Stimulated activated CD4-positive, alpha-beta T cell treated with anti-CD3 and anti-CD28 coated beads, Interleukin-12 subunit alpha, Interleukin-12 subunit beta, amount 100 ng/mL, for 4 hours (primary cell): ENCODE measurements at places on chromosomes 2 and 18.

GRCh38 chr2:46849721-46850556 is 65.7 kb downstream of the MCFD2 start:
- no peak for DNase-seq

DNA sequence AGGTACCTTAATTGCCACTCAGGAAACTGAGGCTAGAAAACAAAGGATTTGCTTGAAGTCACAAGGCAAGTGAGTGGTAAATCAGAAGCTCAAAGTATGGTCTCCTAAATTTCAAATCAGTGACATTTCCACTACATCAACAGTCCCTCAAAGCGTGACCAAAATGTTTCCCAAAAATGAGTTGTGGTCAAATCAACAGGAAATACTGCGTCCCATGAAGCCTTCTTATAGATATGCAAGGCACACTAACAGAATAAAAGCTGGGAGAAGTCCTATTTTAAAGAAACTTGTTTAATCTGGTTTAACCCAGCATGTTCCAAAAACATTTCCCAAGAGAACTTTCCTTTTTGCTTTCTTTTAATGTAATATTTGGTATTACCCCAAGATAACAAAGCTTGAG is 249.4 kb downstream of the EXOC6B start:
- DNase-seq: no peak

- DNase-seq: no peak
Measured at GRCh38 chr2:205948496-205948837, 137.5 kb downstream of the INO80D start.

DNA sequence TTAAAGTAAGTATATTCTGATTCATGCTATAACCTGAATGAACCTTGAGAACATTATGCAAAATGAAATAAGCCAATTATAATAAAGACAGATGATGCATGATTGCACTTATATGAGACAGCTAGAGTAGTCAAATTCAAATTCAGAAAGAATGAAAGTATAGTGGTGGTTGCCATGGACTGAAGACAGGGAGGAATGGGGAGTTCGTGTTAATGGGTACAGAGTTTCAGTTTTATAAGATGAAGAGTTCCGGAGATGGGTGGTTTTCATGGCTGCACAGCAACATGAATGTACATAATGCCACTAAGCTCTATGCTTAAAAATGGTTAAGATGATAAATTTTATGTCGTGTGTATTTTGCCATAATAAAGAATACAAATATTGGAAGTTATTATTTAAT is 751.2 kb downstream of the TSN start:
- no peak for DNase-seq

DNA sequence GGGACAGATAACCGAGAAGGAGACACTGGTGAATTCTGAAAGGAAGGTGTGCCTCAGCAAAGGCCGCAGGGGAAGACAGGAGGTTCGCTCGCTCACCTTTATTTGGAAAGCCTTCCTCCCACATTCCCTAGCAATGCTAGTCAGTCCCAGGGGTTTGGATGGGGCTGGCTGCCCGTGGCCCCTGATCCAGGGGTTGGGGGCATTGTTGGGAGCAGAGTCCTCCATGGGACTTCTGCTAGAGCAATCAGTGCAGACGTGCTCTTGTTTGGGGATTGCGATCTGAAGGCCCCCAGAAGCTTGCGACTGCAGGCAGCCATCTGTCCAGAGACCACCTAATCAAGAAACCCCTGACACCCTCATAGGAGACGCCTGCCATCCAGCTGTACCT is 6.0 kb upstream of the CYP27C1 start:
- no peak for DNase-seq

- no peak for DNase-seq
Measured at GRCh38 chr2:165634282-165634681, 159.8 kb downstream of the GALNT3 start.

GRCh38 chr18:79850731-79851130 is 53.0 kb downstream of the KCNG2 start:
- no peak for DNase-seq

DNA sequence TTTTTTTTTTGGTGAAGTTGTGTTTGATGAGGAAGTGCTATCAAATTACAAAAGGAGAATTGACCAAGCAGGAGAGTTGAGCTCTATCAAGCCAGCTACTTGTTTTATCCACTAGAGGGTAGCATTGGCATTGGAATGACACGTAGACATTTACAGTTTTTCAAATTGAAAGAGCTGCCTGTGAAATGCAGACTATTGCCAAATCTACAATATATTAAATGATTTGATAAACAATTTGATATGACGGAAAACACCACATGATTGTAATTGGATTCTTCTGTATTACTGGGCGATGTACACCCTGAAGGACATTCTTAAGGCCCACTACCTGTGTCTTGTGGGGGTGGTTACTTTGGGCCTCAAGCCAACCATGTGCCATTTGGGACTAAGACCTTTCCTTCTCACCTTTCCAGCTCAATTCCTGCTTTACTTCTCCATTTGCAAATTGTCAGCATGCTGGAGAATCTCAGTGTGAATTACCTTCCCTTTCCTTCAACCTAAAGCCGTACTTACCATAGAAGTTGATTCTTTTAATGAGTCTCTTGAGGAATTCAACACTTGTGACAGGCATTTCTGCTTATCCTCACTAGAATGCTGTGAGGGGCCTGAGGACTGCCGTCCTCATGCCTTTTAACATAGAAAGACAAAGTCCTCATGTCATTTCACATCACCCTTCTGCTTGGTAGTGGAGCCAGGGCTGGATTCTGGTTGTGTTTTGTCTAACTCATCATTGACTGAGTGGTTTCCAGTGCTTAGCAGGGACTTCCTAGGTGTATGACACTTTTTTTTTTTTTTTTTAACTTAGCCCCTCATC is 134.8 kb upstream of the THUMPD2 start:
- DNase-seq: no peak

- DNase-seq: no peak
Measured at GRCh38 chr2:64876137-64876647, 113.0 kb upstream of the SLC1A4 start.

GRCh38 chr2:225270861-225271260 is 128.6 kb upstream of the NYAP2 start:
- DNase-seq: no peak

GRCh38 chr18:44885507-44885906 is 204.8 kb downstream of the SETBP1 start:
- DNase-seq: no peak

DNA sequence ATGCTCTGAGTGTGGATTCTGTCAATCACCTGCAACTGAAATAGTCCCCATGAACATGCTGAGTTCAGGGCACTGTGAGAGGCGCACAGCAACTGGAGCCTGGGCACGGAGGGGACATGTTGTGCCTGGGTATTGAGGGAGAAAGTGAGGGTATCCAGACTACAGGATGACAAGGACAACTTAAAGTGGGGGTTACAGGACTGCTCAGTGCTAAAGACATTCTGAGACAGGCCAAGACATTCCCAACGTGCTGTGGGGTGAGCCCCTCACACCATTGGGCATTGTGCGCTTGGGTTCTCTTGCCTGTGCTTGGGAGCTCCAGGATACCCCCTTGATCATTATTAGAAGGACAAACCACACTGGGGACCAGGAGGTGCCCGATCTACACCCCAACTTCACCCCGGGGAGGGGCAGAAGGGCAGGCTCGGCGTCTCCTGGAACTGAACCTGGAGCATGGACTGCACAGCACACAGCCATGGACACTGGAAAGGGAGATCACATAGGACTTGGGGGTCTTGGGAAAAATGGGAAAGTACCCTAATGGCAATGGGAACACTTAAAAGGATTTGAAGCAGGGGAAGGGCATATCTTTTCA is 72.5 kb upstream of the HDAC4 start:
- no peak for DNase-seq

DNA sequence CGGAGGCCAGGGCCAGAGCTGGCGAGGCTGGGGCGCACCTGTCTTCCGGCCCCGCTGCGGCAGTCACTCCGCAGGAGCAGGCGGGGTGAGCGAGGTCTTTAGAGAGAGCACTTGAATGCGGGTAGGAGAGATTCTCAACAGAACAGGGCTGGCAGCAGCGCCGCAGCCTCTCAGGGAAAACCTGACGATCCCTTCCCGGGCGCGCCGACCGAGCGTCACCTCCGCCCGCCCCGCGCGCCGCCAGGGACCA is 526 bp downstream of the PRKRA start:
- DNase-seq: no peak

DNA sequence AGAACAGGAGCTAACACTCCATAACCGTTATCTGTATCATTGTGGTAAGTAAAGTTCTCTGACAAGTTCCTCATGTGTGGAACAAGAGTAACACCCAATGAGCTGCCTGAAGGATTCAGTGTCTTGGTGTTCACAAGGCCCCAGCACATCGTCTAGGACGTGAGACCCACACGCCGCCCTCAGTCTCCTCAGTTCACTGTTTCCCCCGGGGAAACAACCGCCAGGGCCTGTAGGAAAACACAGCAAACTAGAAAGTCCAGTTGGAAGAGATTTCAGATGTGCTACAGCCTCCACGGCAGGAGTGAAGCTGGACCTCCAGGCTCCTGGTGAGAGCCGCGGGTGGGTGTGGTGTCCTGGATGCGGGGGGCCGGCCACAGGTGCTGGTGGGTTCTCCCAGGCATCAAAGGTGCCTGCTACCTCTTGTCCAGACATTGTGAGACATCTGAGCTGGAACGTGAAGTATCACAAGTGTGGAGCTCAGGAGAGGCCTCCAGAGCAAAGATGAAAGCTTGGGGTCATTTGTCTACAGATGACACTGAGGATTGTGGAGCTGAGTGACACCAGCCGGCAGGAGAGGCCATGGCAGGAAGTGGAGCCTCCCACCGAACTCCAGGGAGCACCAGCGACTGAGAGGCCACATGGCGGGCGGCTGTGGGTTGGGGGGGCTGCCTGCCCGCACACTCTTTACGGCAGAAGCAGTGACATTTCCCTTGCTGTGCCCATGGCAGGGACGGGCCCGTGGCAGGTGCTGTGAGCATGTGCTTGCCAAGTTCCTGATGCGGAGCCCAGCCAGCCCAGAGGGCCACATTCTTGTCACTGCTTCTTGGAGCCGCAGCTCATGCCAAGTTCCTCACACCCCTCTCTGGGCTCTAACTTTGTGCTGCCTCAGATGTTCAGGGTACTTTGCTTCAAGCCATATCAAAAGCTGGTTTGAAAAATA is 131.2 kb downstream of the TMEM18 start:
- DNase-seq: no peak

DNA sequence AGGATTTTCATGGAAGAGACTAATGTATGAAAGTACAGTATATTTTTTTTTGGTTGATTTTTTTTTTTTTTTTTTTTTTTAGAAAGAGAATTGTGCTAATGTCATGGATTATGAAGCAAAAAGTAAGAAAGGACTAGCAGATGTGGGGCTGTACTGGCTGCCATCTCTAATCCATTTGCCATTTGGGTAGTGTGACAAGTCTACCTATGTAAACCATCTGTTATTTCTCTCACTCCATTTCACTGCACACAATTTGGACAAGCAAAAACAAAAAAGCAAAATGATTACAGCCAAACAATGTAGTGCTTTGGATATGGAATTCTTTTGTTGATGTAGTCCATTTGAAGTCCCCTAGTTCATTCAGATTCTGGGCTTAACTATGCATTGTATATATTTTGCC is 1355.4 kb downstream of the LRP1B start:
- DNase-seq: no peak

- no peak for DNase-seq
Measured at GRCh38 chr2:142880279-142880678, 2.8 kb downstream of the KYNU start.
